GM13977 (cell line): ENCODE measurements at places on chromosomes 13 and 19.

DNA sequence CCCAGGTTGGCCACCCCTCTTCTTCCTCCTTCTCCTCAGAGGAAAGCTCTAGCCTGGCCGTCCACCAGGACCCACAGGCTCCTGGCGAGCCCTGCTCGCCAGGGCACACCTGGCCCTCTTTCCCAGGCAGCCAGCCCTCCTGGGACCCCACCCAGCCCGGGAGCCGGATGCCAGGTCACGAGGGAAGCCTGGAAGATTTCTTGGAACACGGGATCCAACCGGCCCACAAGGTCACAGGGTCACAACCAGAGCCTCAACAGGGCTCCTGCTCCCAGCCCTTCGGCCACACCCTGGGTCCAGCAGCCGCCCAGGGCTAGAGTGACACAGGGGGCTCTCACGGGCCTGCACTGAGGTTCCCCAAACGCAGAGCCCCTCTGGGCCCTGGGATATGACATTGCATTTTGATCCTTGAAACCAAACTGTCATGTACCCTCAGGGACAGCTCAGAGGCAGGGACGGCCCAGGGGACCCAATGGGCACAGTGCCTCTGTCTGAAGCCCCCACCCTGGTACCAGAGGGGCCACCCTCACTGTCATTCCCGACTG is 5.5 kb downstream of the MKNK2 start:
- no peak for DNase-seq

- DNase-seq: no peak
These were observed 119.5 kb downstream of the SHISA2 start for GRCh38 chr13:25932365-25932764.

DNA sequence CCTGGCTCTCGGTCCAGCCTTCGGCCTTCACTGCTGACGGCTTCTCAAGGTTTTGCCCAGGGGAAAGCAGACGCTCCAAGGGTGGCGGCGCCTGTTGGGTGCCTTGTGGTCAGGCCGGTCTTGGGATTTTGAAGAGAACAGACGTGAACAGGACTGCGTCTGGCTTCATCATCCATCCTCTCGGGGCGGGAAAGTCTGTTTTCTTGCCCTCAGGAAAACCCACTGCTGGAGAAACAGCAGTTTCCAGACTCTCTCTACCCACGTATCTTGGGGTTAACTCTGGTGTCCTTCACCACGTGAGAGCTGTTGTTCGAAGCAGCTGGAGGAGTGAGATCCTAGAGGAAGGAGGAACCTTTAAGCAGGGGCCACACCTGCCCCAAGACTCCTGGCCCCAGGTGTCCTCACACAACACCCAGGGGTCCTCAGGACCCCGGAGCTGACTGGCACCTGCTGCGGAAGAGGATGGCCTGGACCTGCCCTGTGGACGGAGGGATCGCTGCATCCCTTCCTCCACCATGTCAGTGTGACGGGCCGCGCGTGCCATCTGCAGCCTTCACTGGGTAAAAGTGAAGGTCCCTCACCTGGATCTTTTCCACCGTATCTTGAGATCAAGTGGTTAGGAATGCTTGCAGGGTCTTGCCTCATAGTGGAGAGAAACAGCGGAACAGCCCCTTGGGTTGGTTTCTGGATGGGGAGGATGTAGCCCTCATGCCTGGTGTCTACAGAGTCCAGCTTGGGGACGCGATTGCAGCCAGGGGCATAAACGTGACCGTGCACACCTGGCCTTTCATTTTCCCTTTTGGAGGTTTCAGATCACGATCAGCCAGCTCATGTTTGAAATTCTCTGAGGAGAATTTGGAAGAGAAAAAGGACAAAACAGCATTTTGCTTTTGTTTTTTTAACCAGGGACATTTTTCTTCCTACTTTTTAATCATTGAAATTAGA is 69.5 kb upstream of the MCF2L start:
- no peak for DNase-seq

DNA sequence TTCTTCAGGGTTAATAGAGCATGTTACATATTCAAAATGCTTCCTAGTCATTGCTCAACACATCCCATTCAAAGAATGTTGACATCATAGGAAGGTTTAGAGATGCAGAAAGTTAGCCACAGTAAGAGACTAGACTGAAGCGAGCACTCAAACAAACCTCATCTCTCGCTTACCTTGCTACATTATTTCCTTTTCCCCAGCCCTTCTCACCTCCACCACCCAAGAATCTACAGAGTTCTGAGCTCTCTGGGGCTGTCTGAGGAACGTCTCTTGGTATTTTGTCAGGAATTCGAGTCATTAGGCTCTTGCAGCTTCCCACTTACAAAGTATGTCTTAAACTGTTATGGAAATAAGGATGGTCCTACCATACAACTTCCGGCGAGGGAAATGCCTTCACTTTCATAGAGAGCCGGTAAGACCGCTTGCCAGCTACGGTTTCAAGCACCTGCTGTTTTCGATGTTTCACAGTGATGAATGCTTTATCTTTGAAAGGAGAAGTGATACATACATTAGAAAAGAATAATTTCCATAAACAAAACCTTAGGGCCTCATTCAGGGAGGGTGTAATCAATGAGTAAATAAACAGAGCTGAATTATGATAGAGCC is 65.1 kb downstream of the FLT1 start:
- DNase-seq: peak; percentile 50

GRCh38 chr13:71338070-71338469 is 528.9 kb downstream of the DACH1 start:
- no peak for DNase-seq

DNA sequence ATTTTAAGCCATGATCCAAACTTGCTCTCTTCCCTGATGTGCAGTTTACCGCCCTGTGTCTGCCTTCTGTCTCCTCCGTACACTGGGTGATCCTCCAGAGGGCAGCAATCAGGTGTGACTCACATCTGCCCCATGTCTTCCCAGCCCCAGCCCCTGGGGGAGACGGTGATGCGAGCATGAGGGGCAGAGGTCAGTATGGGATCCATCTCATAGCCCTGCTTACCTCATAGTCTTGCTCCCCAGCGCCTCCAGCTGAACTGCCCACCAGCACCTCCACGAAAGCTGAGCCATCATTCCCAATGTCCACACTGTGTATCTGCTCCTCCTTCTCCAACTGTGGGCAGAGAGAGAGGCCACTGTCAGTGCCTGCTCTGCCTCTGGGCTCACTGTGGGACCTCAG is 14.6 kb downstream of the XRCC1 start:
- no peak for DNase-seq

DNA sequence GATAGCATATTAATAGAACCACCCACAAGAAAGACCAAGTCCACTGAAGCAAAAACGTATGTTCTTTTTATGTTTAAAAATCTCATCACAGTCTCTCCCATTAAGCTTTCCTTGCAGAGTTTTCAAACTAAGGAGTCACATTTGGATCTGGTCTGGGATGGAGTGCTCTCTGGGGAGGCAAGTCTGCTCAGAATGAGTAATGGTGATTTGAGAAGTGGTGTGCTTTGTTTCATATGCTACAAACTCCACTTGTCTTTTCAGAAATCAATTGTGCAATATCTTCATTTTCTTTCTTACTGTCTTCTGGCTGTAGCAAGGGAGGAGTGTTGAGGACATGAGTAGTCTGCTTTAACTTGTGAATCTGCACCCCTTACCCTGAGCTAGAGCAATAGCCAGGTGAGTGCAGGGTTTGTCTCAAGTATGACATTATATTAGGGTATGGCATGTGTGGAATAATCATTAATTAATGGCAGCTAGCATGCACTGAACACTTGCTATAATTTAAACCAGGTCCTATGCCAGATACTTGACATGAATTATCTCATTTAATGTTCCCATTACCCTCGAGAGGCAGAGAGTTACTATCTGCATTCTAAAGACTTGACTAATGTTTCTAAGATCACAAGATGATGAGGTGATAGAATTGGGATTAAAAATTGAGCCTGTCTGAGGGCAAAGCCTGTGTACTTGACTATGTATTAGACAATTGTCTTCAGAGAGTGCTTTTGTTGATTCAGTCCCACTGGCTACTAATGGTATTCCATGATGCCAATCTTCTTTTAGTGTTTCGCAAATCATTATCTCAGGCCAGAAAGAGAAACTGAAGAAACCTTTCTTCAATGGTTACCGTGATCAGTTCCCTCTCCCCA is 171.8 kb downstream of the GPC6 start:
- DNase-seq: no peak

- no peak for DNase-seq
These were observed 305.4 kb downstream of the KLF12 start for GRCh38 chr13:73828811-73829210.

DNA sequence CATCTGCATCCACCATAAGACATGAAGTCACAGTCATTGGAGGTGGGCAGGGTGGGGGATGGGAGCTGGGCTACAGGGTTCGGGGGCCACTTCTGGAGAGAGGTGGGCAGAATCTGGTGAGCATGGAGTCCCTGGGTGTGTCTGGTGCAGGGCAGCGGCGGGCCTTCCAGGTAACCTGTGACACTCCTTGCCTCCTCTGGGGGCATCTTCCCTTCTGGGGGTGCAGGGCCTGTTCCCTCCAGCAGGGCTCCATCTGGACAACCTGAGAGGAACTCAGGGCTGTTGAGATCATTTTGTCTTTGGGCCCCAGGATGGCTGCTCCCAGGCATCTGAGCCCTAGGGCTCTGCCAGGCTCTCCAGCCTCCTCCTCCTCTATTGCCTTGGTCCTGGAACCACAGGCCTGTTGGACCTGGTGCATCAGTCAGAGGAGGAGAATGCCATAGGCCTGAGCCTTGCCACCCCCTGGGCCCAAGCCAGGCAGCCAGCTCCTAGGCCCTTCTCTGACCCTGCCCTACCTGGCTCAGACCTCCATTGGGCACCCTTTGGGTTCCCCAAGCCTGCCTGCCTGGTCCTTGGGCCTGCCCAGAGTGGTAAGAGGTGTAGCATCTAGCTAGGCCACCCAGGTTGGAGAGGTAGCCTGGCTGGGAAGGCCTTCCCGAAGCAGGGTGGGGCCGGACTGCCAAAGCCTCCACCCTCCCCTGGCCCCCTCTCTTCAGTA is 13.4 kb downstream of the LYL1 start:
- peak; percentile 62 for DNase-seq

DNA sequence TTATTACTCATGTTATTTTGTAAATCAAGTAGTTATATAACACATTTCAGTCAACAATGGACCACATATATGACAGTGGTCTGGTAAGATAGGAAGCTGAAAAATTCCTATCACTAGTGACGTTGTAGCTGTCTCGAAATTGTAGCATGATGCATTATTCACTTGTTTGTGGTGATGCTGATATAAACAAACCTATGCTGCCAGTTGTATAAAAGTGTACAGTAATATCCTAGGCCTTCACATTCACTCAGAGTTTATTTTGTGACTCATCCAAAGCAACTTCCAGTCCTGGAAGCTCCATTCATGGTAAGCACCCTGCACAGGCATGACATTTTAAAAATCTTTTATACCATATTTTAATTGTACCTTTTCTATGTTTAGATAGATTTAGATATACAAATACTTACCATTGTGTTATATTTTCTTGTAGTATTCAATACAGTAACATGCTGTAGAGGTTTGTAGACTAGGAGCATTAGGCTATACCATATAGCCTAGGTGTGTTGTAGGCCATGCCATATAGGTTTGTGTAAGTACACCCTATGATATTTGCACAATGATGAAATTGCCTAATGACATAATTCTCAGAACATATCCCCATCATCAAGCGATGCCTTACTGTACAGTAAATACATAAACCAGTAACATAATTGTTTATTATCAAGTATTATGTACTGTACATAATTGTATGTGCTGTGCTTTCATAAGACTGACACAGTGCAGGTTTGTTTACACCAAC is 49.3 kb downstream of the IFT88 start:
- DNase-seq: no peak

DNA sequence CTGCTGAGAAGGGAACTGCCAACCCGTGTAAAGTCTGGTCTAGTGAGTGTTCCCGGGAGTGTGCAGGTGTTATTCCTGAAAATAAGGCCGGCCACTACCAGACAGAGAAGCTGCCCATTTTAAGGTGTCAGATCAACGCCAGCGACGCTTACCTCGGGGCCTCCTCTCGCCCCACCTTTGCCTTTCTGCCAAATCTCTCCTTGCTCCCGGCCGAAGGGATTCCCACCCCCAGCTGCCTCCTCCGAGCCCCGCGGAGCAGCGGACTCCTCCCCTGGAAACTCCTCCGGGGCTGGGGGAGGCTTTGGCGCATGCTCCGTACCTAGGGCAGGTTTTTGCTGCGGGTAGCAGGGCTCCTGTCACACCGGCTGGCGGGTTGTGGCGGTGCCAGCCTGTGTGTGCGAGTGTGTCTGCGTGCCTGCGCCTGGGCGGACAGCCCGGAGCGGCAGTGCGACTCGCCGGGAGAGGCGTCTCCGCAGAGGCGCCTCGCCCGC is at the start of gene HS6ST3:
Gene HS6ST3 (plus strand): TSS at position 359 of the 491 bp plus-strand sequence.
- DNase-seq: peak; percentile 49

DNA sequence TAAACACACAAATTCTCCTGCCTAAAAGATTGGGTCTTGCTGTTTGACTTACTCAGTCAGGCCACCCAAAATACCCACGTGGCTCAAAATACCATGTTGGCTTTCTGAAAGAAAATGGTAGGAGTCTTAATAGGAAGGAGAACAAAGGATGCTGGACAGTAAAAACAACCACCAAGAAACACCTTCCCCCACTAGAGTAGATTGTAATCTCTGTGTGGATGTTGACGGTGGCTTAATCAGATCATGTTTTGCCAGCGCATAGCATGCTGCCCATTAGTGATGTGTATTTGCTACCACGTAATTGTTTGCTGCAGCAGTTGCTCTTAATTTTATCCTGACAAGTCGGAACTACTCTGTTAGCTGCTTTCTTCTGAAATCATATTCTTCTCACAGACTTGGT is 1229.3 kb upstream of the SLC10A2 start:
- DNase-seq: no peak

GRCh38 chr13:44652962-44653660 is 77.0 kb upstream of the TSC22D1 start:
- no peak for DNase-seq

DNA sequence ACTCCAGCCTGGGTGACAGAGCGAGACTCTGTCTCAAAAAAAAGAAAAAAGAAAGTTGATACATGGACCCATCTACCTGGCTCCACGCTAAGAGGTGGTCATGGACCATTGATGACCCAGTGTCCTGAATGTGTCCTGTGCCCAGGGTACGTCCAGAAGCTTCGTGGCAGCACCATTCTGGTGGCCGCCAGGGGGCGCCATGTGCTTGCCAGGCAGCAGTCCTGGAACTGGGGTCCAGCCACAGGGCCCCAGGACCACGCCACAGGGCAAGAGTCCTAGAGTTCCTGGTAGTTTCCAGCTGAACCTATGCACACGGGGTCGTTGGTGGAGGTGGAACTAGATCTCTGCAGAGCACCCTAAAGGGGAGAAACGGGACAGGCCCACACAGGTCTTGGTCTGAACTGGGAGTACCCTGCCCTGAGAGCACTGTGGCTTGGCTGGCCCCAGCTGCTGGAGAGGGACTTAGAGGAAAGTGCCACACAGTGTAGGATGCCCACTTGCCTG is 19.9 kb upstream of the FBXO27 start:
- peak; percentile 59 for DNase-seq
